Karpas-422 (cell line): ENCODE measurements at places on chromosomes 3 and 15.

- DNase-seq = no peak
These were observed 176.6 kb downstream of the SLC9A9 start for GRCh38 chr3:143671626-143672025.

DNA sequence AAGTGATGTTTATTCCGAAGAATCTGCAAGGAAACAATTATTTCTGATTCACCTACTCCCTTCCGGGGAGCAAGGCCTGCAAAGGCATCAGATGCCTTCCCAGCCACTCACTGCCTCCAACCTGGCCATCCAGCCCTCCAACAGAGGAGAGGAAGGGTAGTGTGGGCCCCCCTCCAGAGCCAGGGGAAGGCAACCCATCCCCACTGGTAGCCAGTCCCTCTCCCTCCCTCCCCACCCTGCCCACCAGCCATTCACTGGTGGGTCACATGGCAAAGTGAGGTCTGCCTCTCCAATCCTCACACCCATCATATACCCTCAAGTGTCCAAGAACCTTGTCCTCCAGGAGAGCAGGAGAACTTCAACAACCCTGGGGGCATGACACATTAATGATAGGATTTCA, 2.4 kb upstream of the VIPR1 start:
- no peak for DNase-seq

DNA sequence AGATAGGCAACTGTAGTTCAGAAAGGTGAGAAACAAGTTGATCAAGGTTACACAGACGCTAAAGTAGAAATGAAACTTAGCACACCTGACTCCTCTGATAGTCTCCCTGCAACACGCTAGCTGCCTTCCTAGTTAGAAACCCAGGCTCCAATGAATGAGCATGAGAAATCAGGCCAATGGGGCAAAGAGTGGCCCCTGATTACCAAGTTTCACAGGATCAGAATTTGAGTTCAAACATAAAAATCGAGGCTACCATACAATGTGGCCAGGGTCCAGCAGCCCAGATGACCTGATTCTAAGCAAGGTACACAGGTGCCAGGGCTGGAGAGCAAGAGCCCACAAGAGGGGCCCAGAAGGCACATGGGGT, 7.7 kb downstream of the PLD1 start:
- no peak for DNase-seq

DNA sequence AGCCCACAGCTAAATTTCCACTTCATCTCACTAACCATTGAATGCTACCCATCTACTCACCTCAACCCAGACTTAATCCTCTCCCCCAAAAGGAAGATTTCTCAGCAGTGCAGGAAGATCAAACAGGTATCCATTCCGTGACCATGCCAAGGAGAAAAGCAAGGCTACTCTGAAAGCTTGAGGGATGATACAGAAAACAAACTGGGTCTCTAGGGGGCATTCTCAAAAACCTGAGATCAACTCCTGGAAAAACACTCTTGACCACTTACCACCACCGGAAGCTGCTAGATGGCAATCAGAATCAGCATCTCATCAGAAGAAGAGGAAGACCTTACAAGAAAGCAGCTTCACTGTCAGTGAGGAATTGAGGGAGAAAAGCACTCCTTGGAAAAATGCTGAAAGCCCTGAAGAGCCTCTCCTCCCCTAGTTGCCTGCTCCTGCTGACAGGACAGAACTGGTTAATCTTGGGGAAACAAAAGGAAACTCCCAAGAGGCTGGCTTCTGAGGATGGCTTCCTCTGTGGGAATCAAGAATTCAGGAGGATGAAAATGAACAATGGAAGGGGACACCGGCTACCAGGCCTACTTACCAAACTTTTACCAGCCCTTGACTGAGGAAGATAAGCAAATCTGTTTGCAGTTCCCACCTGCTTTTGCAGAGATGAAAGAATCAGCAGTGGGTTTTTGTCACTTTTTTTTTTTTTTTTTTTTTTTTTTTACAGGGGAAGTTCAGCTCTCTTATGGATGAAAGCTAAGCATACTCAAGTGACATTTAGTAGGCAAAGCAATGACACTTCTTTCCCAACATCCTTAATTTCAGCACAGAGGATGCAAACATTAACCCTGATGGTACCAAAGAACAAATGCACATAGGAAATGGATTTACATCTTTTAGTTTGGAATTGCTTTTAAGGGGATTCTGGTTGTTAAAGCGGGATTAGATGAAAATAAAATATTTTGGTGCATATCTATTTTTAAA, at the start of gene ATP8B4:
TSS of gene ATP8B4 (minus strand) at position 171 of the 978 bp plus-strand sequence. CDS start 12,267 bp downstream, outside the sequence.
- DNase-seq = no peak

- peak; percentile 73 for DNase-seq
These were observed 44.3 kb upstream of the UBE2E1 start for GRCh38 chr3:23761440-23761896.

DNA sequence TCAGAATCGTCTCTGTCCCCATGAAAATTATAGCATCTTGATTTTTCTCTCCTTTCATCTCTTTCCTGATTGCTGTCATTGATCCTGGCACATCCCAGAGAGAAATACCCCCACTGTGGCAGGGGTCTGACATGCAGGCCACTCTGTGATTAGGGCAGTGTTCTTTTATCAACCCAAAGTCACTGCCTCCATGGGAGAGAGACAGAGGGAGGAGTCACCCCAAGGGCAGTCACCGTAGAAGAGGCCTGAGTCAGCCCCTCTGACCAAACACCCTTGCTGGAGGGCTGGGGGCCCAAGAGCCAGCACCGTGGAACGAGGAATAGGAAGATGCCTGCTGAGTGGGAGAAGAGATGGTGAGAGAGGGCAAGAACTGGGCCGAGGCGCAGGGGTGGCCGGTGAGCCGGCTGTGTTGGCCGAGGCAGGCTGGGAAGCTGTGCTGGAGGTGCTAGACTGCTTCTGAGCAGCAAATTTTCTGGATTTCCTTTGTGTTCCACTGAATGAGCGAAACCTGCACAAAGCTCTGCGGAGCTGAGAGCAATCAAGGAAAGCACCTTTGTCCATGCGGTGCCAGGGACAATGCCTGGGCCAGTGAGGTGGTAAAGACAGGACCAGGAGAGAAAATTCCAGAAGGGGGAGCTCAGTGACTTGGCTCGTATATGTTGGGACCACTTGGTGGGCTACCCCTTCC, 103.8 kb downstream of the ADCY5 start:
- DNase-seq = no peak

GRCh38 chr3:126938520-126939337, 44.2 kb upstream of the PLXNA1 start:
- no peak for DNase-seq

DNA sequence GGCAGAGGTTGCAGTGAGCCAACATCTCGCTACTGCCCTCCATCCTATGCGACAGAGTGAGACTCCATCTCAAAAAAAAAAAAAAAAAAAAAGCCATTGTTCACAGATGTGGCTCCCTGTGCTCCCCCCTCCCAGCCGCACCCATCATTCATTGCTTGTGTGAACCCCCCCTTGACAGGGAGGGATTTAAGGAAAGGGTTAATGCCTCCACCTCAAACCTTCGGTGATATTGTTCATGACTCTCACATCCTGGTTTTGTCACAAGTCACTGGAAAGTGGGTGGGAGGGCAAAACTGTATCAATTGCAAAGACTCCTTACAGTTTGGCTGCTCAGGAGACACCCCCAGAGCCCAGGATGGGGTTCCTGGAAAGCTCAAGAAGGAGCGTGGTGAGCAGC, 7.7 kb downstream of the SLC6A6 start:
- no peak for DNase-seq

- DNase-seq = no peak
These were observed 64.9 kb downstream of the ATP10A start for GRCh38 chr15:25797936-25798901.

GRCh38 chr3:9201955-9202354, 47.5 kb downstream of the SRGAP3 start:
- DNase-seq = no peak

GRCh38 chr3:130737622-130738021, 9.0 kb downstream of the PIK3R4 start:
- no peak for DNase-seq

- DNase-seq = no peak
These were observed 4.8 kb upstream of the ISLR start for GRCh38 chr15:74168711-74169126.

DNA sequence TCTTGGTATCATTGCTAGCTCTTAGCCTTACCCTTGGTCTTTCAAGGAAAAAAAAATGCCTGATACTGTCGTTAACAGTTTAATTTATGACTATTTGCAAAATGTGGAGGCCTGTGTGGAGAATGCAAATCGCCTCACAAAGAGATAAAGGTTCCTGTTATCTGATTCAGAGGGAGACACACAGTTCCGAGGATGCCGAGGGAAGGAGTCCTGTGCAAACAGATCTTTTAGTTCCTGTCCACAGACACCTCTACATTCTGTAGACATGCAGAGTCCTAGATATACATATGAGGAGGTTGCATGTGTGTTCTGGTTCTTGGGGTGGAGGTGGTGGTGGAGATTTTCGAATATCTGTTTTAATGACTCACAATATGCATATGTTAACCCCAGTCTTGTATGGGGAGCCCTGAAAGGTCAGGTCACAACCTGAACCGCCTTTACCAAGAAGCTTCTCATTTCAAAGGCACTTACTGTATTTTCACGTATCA, 5.7 kb downstream of the NR2F2 start:
- no peak for DNase-seq

- no peak for DNase-seq
These were observed 51.0 kb upstream of the ARL8B start for GRCh38 chr3:5071061-5071460.

- no peak for DNase-seq
These were observed 106.5 kb downstream of the SUCNR1 start for GRCh38 chr3:151979906-151980305.

DNA sequence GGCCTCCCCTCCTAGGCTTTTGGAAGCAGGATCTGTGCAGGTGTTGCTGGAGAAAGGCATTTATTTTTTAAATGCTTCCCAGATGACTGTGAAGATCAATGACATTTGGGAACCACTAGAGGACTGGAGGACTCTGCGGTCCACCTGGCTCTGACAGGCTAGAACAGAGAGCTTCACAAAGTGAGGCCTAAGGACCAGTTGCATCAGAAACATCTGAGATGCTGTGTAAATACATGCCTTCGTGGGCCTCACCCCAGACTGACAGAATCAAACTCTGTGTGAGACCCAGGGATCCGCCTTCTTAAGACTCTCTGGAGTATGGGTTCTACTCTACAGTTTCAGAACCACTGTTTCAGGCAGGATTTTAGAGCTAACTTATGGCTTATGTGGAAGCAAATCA, 105.0 kb upstream of the ICE2 start:
- peak; percentile 16 for DNase-seq

GRCh38 chr3:97694876-97695275, 69.7 kb upstream of the ARL6 start:
- no peak for DNase-seq

DNA sequence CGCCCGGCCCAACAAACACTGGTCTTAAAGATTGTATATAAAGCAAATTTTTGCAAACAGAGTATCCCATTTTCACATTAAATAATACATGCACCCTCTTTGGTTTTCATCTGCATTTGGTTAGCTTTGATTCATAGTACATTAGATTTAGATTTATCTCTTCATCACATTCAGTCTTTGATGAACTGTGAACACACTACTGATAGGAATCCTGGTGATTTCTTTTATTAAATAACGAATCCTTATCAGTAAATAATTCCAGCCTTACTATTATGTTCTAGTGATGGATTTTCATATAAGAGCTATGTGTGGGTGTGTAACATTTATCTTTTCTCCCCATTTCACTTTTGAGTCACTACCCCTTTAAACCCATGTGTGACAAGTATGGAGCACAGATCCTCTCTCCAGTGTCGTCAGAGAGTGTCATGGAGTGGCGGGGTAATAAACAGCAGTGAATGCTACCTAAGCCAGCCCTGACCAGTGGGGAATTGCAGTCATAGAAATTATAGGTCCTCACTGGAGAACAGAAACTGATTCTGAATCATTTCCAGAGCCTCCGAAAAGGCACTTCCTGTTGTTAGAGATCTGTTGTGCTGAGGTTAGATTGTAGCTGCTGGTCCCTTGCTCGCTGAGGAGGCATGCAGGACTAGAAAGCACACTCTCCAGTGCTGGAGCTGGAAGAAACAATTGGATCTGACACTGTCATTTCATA, 22.0 kb downstream of the SLC7A14 start:
- no peak for DNase-seq

DNA sequence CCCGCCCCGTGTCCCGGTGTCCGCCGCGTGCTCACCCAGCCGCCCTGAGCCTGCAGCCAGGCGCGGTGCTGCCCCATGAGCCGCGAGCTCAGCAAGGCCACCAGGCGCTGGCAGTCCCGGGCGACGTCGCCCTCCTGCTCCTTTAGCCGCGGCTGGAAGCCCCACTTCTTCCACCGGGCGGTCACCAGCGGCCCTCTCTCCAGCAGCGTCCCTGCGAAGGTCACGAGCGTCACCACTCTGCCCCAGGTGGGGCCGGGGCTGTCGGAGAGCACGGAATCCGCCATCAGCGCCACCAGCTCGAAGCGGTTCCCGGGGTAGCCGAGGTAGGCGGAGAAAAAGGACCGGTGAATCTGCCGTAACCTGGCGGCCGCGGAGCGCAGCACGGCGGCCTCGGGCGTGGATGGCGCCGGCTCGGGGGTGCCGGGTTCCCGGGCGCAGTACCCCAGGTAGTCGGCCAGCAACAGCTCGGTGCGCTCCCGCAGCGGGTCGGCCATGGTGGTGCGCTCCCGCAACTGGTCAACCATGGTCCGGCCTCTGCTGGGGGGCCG, 298 bp downstream of the BCL2L10 start:
- DNase-seq = no peak

GRCh38 chr3:160376681-160377080, 22.3 kb downstream of the IFT80 start:
- DNase-seq = no peak

GRCh38 chr3:147813256-147813655, 404.1 kb downstream of the ZIC1 start:
- no peak for DNase-seq

- DNase-seq = no peak
These were observed 2.0 kb downstream of the BHLHE40 start for GRCh38 chr3:4981294-4981664.

GRCh38 chr3:197155046-197155445, 125.4 kb upstream of the MELTF start:
- DNase-seq = no peak

DNA sequence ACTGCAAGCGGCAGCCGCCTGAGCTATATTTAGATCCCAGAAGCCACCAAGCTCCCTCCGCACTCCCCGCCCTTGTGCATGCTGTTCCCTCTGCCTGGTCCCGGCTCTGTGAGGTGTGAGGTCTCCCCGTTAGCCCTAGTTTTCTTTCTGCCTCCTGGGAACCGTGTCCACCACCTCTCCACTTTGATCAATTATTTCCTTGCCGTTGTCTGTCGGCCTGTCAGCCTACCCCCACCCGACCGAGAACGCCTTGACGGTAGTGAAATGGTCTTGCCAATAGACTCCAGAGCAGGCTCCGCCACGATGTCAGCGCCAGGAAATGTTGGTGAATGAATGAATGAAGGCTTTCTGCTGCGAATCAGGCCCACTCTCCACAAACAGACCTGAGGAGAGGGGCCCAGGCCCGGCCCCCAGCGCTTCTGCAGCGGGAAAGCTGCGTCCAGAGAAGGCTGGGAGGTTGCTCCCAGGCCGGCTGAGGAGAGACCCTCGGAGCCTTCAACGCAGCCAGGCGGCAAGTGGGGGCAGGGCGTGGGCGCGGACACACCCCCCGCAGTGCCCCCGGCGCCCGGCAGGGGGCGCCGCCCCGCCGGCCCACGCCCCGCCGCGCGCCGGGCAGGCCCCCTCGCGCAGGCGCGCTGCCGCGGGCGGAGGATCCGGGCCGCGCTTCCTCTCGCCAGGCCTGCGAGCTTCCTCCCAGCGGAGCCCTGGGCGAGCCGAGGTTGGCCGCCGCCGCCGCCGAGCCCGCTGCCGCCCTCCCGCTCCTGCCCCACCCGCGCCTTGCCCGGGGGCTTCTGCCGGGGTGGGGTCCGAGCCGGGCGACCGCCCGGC, at the start of gene CSK:
TSS of gene CSK (plus strand) at position 650 of the 828 bp plus-strand sequence. CDS start 16,218 bp downstream, outside the sequence.
- peak; percentile 93 for DNase-seq

- no peak for DNase-seq
These were observed 348.6 kb upstream of the CCDC54 start for GRCh38 chr3:107028626-107029025.

GRCh38 chr3:131393051-131393450, 11.5 kb downstream of the NUDT16 start:
- DNase-seq = no peak
